ENCODE measurements at places on chromosomes 16 and 17.

GRCh38 chr16:69443927-69444631, 19.7 kb downstream of the CYB5B start:
- no peak for DNase-seq

GRCh38 chr16:69904495-69905170, 46.5 kb upstream of the CLEC18A start:
- DNase-seq, result no peak

- no peak for DNase-seq
Observed at GRCh38 chr17:10687499-10687898, 9.8 kb downstream of the SCO1 start.

GRCh38 chr17:39229274-39229913, 3.6 kb upstream of the STAC2 start:
- no peak for DNase-seq

GRCh38 chr16:70611224-70611598, 35.1 kb upstream of the IL34 start:
- DNase-seq, result no peak

DNA sequence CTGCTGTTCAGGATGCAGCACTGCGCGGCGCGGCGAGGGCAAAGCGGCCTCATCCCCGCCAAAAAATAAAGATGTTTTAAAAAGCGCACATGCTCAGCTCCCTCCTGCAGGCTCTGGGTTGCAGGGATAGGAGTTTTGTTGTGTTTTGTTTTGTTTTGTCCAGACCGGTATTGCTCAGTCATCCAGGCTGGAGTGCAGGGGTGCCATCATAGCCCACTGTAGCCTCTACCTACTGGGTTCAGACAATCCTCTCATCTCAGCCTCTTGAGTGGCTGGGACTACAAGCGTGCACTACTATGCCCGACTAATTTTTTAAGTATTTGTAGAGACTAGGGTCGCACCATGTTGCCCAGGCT, 636 bp downstream of the WWOX start:
- no peak for DNase-seq

DNA sequence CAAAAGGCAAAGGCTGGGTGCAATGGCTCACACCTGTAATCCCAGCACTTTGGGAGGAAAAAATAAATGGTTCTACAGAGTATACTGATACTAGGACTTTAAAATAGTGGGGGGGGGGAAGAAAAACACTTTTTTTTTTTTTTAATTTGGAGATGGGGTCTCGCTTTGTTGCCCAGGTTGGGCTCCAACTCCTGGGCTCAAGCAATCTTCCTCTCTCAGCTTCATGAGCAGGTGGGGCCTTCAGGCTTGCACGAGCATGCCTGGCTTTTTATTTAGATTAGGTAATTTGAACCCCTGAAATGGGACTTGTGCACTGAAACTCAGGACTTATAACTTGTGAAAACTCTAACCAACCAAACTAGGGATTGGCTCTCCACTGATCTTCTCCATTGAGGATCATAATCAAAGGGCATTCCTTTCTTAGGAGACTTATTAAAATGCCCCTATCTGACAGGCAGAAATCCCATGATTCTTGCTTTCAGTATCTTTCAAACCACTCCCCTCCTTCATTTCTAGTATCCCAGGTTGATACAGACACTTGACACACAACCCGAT, 16.9 kb downstream of the GRB2 start:
- no peak for DNase-seq

GRCh38 chr17:49344914-49345313, 17.1 kb downstream of the ZNF652 start:
- DNase-seq, result no peak

DNA sequence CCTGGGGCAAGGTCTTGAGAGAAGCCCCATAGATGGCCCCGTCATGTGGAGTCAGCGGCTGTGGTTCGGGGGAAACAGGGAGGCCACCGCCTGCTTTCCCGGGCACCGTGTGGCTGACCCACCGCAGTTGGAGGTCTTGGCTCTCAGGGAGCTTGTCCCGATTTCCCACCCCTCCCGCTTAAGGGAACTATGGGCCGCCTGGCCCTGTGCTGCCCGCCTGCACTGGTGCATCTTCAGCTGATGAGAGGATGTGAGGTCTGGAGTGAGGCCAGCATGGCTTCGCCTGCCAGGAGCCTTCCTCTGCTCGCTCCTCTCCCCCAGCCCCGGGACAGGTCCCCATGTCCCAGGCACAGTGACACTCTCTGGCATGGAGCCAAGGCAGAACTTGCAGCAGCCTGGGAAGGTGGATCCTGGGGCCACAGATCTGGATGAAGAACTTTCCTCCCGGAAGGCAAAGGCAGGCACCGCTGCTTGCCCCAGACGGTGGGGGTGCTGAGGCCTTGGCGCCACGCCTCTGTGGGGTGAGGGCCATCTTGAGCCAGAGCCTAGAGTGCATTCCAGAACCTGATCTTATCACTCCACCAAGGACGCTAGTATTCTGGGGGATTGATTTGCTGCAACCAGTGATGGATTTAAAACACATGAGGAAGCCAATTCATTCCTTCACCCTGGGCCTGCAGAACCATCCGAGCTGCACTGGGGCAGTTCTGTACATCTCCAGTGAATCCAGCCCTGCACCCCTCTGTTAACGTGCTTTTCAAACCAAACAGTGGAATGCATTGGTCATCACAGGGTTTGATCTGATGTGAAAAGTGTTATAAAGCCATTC, 178.6 kb upstream of the TNRC6C start:
- DNase-seq, result no peak

GRCh38 chr16:52470585-52470984, 76.4 kb downstream of the TOX3 start:
- DNase-seq, result no peak
